Stimulated activated CD4-positive, alpha-beta T cell treated with anti-CD3 and anti-CD28 coated beads, Interleukin-1b, Interleukin-23, amount 100 ng/mL, for 1 hour (primary cell): ENCODE measurements at places on chromosomes 16 and 17.

DNA sequence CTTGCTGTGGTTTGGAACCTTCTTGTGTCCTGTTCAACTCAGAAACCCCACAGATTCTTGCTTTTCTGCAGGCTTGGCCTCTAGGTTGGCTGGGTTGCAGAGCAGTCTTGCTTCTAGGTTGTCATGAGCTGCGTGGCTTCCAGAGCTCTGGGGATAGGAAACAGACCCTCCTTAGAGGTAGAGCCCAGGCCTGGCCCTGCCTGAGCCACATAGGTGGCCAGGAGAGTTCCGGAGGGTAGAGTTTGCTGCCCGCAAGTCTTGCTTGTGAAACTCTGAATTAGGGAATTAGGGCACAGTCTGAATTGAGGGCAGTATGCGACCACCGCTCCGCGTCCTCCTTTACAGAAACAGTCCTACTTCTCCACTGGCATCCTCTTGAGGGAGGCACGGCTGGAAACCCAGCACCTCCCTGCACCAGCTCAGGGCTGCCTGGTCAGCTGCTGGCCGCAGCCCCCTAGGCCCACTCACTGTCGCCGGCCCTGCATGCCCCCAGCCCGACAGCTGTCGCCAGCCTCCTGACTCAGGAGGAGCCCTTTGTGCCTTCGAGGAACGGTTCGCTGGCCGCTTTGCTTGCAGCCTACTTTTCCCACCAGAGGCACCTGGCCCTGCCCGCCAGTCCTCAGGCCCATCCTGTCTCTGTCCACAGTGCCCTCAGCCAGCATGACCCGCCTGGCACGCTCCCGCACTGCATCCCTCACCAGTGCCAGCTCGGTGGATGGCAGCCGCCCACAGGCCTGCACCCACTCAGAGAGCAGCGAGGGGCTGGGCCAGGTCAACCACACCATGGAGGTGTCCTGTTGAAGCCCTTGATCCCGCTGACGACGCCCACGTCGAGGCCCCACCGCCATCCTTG is 4.3 kb upstream of the SETD6 start:
- no peak for DNase-seq

GRCh38 chr17:40671282-40671681 is 6.3 kb upstream of the KRT222 start:
- no peak for DNase-seq

GRCh38 chr16:73878611-73879010 is 418.0 kb upstream of the PSMD7 start:
- DNase-seq: no peak

DNA sequence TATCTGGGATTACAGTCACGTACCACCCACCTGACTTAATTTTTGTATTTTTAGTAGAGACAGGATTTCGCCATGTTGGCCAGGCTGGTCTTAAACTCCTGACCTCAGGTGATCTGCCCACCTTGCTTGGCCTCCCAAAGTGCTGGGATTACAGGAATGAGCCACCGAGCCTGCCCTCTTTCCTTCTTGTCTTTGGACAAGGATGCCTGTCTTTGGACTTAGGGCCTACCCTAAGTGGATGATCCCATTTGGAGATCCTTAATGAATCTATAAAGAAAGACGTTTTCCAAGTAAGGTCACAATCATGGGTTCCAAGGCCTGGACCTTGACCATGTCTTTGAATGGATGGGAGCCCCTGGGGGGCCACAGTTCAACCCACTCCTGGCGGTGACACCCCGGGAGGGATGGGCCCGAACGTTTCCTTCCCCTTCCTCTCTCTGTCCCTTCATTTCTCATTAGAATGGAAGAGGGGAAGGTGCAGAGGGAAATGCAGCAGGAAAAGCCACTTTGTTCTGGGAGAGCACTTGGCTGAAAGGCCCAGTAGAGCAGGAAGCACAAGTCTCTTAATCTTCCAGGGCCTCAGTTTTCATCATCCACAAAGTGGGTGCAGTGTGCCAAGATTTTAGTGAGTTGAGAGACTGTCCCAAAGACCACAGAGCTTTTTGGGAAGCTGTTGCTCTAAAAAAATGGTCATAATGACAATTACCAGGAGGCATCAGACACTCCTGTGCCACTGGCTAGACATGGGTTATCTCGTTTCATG is 353.3 kb downstream of the SEC14L1 start:
- DNase-seq: no peak

DNA sequence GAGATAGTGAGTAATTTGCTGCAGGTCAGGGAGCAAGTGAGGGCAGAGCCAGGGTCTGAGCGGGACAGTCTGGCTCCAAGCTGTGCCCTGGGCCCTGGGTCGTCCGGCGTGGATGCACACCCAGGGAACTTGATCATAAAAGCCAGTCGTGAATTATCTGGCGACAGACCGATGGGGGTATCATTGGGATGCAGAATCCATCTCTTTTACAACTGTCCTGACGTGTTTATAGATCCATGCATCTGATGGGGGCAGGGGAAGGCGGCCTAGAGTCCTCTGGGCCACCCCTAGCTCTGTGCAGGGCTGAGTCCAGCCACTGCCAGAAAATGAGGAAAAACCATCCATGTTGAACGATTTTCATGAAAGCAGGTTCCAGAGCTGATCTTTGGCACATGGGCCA is 332.8 kb downstream of the C16orf95 start:
- no peak for DNase-seq

DNA sequence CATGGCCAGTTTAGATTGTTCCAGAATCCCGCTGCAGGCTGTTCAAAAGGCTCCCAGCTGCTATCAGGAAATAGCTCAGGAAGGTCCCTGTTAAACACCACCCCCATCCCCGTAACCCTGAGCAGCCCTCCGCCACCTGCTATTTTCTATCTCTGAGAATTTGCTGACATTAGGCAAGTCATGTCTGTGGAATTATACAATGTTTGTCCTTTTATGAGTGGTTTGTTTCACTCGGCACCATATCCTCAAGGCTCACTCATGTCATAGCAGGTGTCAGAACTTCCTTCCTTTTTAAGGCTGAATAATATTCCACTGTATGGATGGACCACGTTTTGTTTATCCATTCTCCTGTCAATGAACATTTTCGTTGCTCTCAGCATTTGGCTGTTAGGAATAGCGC is 164.3 kb upstream of the FOXF1 start:
- DNase-seq: no peak

DNA sequence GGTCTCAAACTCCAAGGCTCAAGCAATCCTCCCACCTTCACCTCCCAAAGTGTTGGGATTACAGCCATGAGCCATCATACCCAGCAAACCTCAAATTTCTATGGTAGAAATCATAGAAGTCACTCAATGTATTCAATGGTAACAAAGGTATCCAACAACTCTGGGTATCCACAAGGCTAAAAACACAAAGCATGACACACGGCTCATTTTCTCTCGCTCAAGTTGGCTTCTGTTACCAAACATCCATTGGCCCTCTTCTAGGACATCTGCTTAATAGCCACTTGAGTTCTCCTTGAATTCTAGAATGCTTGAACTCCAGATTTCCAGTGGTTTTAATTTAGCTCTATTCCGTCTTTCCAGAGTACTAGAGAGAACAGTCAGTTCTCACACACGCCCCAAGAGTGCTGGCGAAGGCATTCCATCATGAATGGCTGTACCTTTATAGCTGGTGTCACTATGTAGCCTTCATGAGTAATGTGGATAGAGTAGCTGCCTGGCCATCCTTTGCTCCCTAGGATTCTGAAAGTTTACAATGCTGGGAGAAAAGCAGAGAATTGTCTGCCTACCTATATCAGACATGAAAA is 42.6 kb downstream of the SPAG9 start:
- DNase-seq: no peak

DNA sequence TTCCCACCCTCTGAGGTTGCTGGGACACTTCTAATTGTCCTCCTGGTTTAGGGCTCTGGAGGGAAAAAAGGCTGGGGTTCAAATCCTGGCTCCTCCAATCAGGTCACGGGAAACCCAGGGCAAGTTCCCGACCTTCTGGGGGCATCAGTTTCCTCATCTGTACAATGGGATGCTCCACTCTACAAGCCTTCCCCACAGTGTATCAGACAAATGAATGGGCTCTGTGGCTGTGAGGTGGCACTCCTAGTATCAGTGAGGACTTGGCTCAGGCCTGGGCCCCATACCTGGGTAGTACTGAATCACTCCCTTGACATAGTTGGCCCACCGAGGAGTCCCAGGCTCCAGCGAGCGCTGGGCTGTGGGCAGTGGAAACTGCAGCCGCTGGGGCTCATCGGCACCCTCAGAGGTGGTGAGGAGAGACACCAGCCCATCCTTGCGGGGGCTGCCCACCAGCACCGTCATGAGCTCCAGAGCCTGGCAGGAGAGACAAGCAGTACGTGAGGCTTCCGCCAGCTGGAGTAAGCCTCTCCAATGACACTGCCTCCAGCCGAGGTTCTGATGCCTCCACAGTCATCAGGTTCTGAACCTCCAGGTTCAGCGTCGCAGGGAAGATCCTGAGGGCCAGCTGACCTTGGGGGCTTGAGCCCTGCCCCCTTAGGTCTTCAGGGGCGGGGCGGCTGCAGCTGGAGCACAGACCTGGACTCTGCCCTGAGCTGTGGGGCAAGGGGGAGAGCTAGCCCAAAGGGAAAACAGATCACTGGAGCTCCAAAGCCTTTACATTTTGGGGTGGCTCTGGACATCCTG is 1.2 kb downstream of the GALK1 start:
- no peak for DNase-seq

DNA sequence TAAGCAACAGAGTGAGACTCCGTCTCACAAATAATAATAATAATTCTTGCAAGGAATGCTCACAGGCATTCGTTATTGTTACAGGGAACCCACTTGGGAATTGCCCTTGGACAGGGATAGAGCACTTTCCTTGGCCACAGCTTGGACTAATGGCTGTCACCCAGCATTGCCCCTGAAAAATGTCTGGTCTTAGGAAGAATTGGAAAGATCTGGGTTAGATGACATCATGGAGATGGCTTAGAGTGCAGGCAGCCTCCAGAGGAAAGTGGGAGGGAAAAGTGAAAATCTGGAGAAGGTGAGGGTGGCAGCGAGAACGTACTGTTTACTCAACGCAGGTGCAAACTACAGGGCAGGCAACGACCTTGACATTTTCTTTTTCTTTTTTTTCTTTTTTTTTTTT is 59.3 kb upstream of the MRTFB start:
- DNase-seq: no peak

DNA sequence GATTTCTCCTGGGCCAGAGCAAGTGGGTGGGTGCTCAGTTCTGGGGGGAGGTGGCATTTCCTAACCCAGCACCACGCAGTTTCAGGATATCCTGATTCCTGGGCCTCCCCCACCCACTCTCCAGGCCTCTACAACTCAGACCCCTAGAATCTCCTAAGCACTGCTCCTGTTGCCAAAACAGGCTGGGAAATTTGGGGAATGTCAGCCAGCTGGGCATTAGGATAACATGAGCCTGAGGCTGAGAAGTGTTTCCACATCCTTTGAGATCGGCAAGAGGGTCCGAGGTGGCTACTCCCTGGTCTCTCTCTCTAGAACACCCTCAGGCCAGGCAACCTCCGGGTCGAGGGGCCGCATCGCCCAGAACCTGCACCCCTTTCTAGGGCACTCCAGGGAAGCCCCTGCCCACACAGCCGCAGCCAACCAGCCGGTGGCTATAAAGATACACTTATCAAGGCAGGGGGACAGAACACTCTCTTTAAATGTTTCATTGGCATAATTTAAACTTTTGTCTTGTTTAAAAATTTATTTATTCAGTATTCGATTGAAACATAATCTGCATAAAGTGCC is 23.6 kb downstream of the TBC1D16 start:
- no peak for DNase-seq

GRCh38 chr17:48970865-48971687 is 2.7 kb upstream of the GIP start:
- DNase-seq: no peak

- DNase-seq: no peak
These were observed 15.2 kb downstream of the ALOX12B start for GRCh38 chr17:8072341-8072728.

GRCh38 chr16:54125751-54126655 is 160.6 kb downstream of the IRX3 start:
- no peak for DNase-seq

- DNase-seq: no peak
These were observed 595.8 kb upstream of the EEF2KMT start for GRCh38 chr16:5693426-5693825.

- peak; percentile 54 for DNase-seq
These were observed at the start of gene YBX2 for GRCh38 chr17:7294614-7295153. Gene YBX2 (minus strand): TSS chr17:7294639. CDS start chr17:7294500, 139 bp downstream.

GRCh38 chr16:49834531-49835151 is 21.3 kb downstream of the ZNF423 start:
- DNase-seq: no peak

- DNase-seq: no peak
These were observed 36.8 kb downstream of the SRCIN1 start for GRCh38 chr17:38568845-38569510.

DNA sequence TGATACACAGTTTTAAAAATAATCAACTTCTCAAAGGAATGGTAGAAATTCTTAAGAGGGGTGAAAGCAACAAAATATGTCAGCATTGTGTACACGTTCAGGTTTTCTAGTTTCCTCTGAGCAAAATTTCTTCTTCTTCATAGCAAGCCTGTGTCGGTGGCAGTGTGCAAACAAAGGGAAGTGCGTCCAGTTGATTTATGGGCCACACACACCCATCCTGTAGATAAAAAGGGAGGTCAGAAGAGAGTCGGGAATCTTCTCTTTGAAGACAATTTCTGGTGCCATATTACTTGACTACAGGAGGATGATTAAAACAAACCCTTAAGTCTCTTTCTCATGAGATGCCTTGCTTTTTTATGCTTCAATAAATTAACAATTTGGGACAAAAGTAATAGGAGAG is 484.1 kb upstream of the SALL1 start:
- no peak for DNase-seq

- no peak for DNase-seq
These were observed 33.4 kb downstream of the RBFOX1 start for GRCh38 chr16:7366041-7366440.

- DNase-seq: no peak
These were observed 430 bp downstream of the AMFR start for GRCh38 chr16:56424791-56425438.

- DNase-seq: no peak
These were observed 855 bp downstream of the TMEM204 start for GRCh38 chr16:1534021-1535020.

- DNase-seq: peak; percentile 55
These were observed 12.9 kb downstream of the SYCE1L start for GRCh38 chr16:77211880-77212740.

DNA sequence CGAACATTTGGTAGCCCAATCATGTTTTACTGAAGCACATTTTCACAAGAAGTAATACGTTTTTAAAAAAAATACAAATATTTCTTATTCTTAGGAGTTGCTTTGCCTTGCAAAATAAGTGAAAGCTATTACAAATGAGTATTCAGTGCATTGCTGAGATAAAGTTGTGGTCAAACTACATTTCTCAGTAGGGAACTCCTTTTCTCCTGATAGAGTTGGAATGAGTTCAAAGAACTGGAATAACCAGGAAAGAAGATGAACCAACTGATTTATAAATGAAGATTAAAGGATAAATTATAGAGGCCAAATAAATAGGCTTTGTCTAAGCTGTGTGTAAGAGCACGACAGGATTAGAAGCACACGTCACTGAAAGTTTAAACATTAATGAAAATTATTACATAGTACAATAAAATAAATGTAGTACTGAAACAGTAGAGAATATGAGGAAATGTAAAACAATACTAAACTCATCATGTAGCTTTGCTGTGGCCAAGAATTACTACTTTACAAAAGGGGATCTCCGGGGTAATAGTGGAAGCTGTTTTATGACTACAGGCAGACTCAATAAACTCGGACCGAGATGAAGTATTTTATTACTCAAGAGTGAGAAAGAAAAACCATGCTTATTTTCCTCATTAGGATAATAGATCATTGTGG is 73.6 kb downstream of the KCNJ2 start:
- DNase-seq: no peak
